ENCODE measurements at places on chromosomes 6 and 20.

DNA sequence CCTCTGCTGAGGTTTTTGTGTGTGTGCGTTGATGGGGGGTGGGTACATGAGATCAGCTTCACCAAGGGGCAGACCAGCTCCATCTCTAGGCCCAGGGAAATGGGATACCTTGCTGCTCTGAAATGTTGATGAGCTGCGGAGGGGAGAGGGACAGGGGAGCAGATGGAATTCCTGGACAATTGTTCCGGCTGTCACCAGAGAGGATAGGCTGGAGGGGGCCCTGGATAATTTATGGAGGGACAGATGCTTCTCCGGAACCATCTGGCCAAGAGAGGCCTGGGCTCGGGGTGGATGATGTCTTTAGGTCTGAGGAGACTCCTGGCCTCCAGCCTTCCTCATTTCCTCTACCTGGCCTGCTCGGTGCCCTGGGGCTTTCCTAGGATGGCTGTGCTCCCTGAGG lies 1.9 kb upstream of the TJAP1 start:
- no peak for DNase-seq

GRCh38 chr6:25062070-25062811 lies 126.5 kb upstream of the RIPOR2 start:
- DNase-seq = no peak

DNA sequence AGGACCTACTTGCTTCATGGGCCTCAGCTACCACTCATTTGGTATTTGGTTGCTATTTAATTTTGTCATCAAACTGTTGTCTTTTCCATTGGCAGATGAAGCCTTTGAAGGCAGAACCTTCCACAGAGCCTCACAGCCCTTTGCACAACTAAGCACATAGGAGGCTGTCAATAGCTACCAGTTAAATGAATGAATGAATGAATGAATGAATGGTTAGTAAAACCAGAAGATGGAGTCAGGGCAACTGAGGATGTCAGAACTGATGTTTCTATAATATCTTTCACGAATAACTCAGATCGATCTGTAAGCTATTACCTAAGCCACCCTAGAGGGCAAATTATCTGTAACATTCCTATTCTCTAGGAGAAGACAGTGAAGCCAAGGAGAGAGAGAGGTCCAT lies 19.1 kb downstream of the BNIP5 start:
- no peak for DNase-seq

DNA sequence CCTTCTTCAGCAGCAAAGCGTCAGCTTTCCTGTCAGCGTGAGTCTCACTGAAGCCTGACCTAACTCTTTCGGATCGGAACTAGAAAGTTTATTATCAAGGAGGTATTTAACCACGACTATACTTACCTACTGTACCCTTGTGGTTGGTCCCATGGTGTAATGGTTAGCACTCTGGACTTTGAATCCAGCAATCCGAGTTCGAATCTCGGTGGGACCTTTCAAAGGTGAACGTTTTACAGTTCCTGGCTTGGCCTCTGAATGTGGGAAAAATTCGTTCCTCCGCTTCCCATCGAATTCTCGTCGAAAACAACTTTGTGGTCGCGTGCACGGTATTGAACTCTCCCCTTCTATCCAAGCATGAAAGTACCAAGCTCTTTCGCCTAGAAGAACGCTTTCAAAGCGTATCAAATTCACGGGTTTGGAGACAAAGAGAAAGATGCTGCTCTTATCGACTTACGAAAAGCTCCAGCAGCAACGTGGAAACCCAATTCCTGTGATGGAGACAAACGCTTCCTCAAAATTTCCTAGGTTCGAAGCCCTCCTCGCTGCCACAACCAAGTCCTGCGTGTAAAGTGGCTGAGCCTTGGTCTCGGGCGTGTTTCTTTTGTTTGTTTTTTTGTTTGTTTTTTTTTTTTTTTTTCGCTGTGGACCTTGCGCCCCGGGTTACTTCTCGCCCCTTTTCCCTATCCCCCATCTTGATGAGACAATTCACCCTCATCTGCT lies 63.7 kb downstream of the GPX5 start:
- DNase-seq = peak; percentile 98

DNA sequence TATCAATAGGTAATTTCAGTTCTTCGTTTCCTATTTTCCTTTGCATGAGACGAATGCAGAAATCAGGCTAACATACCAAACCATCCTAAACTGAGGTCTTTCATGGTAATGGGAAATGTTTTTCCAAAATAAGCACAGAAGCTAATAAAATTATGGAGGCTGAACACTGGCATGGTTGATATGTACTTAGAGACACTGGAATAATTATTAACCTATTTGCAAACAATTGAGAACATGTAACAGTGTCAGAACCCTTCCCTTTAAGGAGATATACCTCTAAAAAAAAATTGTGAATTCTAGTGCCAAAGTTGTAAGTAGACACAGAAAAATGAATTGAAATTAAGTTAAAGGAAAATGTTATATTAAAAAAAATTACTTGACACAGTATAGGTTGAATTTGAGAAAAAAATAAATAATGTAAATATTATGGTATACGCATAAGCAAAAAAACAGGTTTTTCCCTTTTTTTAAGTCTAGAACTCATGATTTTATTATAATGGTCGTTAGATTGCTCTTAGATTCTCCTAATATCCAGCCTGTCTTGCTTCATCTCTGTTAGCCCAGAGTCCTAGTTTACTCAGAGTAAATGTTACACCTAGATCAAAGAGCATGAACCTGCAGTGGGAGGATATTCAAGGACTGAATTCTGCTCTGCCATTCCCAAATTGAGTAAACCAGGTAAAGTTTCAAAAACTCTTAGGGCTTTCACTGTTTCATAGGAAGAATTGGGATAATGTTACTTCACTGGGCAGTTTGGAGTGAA lies 1.7 kb downstream of the SLC17A2 start:
- DNase-seq = no peak

- DNase-seq = no peak
Observed at GRCh38 chr6:52191824-52192223, 5.6 kb downstream of the IL17A start.

Data from iris pigment epithelial cell (primary cell).